Osteoblast (primary cell): ENCODE measurements at places on chromosomes 7 and 10. TPM values are rescaled to one million over a fixed set of nuclear protein-coding genes. Genes with fewer than 3 reads are reported as not detected.

Gene MEIG1
- total RNA-seq, result 1.2 TPM in 1 of 2 replicates, not detected in the other

GRCh38 chr7:12031186-12031585 lies 179.9 kb upstream of the TMEM106B start:
- no peak for DNase-seq

DNA sequence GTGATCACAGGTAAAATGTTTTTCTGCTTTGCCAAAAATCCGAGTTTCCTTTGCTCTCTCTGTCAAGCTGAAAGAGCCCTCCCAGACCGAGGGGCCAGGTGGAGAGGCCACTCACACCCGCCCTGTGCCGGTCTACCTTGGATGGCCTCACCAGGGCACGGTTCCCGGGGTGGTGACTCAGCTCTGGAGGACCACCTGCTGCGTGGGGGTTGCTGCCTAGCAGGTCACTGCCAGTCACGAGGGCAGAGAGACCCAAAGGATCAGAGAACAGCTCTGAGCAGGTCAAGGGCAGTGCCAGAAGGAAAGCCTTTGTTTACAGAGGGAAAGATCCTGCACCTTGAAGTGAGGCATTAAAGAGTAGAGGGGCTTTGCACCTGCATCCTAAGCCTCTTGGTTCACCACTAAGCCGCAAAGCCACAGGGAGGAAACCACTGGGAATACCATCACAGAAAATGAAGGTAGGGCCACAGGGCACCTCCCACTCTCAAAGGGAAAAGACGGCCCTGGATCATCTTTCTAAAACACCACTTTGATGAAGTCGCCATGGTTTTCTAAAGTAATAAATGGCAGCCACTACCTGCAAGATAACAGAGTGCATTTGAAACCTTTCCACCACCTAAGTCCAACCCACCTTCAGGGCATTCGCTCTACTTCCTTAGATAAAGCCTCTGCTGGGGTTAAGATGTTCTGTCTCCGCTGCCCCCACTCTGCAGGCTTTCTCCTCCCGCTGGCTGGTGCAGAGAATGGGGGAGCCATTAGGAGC lies 160.3 kb upstream of the KLF14 start:
- no peak for DNase-seq

- DNase-seq, result no peak
These were observed 4.6 kb upstream of the FAM133B start for GRCh38 chr7:92594746-92595145.

DNA sequence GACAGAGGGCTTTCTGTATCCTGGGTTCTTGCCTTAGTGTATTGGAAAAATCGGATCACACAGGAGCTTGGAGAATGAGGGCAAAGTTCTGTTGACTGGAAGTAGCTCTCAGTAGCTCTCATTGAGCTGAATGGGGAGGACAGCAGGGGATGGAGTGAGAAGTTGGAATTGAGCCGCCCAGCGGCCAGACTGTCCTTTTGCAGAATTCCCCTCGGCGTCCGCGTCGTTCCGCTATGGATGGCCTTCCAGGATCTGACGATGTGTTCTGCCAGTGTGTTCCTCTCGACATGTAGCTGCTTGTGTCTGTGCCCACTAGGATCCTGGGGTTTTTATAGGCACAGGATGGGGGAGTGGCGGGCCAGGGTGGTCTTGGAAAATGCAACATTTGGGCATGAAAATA lies 351.8 kb upstream of the SEMA3A start:
- no peak for DNase-seq

Gene PIP
- total RNA-seq, result not detected in 2 replicates

GRCh38 chr10:88890681-88891381 lies 10.8 kb downstream of the STAMBPL1 start:
- no peak for DNase-seq

DNA sequence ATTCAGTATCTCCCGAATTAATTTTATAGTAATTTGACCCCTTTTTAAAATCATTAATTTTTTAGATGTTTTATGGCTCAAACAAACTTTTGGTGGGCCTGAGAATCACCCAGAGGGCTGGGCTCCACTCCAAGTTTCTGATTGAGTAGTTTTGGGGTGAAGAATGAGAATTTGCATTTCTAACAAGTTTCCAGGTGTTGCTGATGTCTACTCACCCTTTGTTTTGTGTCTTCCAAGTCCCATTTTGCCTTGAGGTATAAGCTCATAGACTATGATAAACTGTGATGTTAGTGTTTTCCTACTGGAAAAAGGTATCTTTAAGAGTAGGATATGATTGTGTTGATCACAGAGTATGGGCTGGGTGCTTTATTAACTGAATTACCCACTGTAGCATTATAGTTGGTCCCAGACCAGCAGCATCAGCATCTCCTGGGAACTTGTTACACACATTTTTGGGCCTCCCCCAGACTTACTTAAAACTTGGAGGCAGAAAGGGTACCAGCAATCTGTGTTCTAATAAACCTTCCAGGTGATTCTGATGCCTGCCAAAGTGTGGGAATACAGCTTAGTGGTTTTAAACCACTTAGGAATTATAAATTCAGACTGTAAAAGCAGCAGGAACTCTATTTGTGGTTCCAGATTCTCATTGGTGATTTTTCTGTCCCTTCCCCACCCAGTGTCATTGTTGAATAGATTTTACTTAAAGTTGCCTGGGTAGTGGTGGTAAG lies 19.1 kb downstream of the ZNRF2 start:
- no peak for DNase-seq

DNA sequence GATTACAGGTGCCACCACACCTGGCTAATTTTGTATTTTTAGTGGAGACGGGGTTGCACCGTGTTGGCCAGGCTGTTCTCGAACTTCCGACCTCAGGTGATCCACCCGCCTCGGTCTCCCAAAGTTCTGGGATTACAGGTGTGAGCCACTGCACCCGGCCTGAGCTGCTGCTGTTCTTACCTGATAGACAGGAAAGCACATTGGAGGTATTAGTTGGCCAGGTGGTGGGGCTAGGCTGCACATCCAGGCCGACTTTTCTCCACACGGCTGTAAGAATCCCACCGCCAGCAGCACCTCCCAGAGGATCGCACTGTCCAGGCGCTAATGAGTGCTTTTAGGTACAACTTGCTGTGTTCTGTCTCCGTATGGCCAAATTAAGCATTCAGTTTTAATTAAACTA lies 112.6 kb downstream of the WDR37 start:
- no peak for DNase-seq

Gene CABCOCO1
- 2.2 and 3.5 TPM in 2 replicates for total RNA-seq

Gene SRRM3
- total RNA-seq, result 0.29 and 0.36 TPM in 2 replicates
